ENCODE measurements at places on chromosomes 4 and X. TPM values are rescaled to one million over a fixed set of nuclear protein-coding genes. Genes with fewer than 3 reads are reported as not detected.

The NUDT11 gene
- total RNA-seq: 3.3 TPM

The BRS3 gene
- total RNA-seq: not detected

The HELT gene
- not detected for total RNA-seq

The GPC3 gene
- total RNA-seq: not detected
